ENCODE measurements at places on chromosomes 12 and 14.

DNA sequence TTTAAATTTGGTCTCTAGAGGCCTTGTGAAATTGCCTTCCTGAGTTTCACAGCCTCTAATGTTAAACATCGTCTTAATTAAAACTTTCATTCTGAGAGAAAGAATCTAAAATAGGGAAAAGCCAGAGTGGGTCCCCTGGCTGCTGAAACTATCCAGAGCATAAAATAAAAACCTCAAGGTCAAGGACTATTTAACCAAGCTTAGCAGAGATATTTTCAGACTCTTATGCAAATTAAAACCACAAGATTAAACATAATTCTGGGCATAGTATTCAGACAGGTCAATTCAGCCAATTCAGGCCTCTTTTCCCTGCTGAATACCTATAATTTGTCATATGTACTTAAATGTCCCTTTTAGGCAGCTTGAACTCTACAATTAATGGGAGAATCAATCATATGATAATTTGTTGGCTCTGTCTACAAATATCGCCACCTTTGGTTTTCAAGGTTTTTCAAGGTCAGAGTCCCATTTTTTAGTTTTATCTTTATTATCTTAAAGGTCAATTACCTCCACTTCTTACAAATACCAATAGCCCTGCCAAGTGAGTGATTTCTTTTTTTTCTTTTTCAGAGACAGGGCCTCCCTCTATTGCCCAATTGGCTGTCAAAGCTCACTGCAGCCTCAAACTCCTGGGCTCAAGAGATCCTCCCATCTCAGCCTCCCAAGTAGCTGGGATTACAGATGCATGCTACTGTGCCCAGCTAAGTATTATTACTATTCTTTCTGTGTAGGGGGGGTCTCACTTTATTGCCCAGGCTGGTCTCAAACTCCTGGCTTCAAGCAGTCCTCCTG is 257.1 kb downstream of the PHLDA1 start:
- no peak for DNase-seq

GRCh38 chr12:66237505-66238175 is 48.6 kb downstream of the IRAK3 start:
- no peak for DNase-seq

DNA sequence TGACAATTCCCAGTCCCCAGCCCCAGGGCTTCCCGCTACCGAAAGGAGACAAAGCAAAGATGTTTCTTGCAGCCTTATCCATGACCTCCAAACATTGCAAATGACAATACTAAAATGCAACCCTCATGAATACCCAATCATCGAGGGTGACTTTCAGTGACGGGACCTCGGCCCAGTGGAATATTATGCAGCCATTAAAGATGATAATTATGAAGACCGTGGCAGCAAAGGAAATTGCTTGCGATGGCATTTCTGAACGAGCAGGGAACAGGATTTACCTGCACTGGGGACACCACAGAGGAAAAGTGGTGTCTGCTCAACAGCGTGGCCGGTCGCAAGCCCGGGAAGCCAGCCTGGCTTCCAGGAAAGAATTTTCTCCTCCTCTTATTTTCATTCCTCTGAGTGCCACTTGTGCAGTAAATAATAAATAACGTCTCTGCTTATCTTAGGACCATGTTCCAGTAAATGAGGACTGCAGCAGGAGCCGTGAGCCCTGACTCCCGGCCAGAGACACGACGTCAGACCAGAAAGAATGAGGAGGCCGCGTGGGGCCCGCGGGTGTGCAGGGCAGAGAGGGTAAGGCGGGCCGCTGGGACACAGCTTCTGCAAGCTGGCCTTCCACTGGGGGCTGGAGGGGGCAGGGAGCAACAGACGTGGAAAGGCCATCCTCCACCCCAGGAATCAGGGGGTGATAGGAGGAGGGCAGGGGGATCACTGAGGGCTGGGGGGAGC is 6.6 kb downstream of the C14orf180 start:
- DNase-seq, result no peak

GRCh38 chr14:99664937-99665273 is 19.2 kb upstream of the CYP46A1 start:
- DNase-seq, result no peak

DNA sequence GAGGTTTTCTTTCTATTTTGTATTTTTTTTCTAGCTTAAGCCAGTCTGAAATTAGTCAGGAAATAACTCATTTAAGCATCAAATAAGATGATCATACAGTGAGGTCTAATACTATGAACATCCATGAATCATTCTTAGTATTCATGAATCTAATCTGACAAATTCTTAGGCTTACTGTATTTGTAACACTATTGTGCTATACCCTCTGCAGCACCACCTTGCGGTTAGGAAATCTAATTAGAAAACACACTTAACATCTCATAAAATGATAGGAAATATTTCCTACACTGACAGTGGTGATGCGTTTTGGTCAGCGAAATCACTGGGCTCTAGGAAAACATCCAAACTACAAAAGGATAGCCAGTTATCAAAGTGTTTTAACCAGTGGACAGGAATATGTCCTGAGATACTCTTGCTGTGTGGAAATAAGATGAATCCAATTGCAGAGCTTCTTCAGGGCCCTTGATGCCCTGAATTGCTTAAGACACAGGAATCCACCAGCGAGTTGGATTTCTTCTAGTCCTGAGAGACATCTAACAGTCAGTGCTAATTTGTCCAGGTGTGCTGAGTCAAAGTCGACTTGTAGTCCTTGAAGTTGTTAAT is 109.3 kb upstream of the MYF6 start:
- DNase-seq, result no peak

DNA sequence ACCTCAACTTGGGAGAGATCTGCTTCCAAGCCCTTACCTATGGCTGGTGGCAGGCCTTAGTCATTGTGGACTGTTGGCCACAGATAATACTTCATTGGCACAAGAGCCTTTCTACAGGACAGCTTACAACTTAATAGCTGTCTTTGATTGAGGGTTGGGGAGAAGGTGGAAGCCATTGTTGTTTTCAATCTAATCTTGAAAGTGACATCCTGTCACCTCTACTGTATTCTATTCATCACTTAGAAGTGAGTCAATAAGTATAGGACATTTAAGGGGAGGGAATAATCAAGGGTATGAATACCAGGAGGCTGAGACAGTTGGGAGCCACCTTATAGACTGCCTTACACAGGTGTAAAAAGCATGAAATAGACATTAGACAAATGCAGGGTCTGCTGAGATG is 906.3 kb downstream of the NRXN3 start:
- no peak for DNase-seq

DNA sequence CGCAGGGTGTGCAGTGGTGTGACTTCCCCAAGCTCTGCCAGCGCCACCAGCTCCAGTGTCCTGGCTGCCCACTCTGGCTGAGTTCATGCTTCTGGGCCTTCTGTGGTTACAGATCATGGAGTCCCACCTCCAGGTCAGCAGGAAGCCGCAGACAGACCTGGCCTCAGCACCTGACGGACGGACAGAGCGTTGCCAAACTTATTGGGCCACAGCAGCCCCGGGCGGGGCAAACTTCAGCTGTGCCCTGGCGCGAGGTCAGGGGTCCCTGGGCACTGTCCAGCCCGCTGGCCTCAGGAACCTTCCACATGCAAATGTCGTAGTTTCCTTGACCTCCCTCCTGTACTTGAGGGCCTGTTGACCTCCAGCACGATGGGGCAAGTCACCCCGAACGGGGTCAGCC is 11.2 kb downstream of the GPR132 start:
- DNase-seq, result no peak

- DNase-seq, result no peak
These were observed 9.8 kb upstream of the CLECL1 start for GRCh38 chr12:9742661-9743060.

GRCh38 chr14:62001963-62002362 is 239.7 kb downstream of the SNAPC1 start:
- no peak for DNase-seq

GRCh38 chr12:40643976-40644375 is 48.3 kb upstream of the CNTN1 start:
- no peak for DNase-seq

DNA sequence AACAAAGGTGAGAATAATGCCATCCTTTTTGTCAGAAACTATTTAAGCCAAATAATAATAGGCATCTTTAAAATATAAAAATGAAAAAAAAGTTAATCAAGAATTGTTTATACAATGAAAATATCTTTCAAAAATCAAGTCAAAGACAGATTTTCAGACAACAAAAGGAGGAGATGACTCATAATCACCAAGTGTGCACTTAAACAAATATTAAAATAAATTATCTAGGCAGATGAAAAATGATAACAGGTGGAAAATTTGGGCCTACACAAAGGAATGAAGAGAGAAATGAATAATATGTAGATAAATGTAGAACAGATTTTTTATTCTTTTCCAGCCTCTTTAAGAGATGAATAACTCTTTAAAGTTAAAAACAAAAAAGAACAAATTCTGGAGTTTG is 250.0 kb upstream of the PLEKHG7 start:
- no peak for DNase-seq

- no peak for DNase-seq
These were observed 985.3 kb downstream of the FLRT2 start for GRCh38 chr14:86515195-86515594.

GRCh38 chr12:126734710-126735109 is 1532.3 kb upstream of the TMEM132C start:
- DNase-seq, result no peak

DNA sequence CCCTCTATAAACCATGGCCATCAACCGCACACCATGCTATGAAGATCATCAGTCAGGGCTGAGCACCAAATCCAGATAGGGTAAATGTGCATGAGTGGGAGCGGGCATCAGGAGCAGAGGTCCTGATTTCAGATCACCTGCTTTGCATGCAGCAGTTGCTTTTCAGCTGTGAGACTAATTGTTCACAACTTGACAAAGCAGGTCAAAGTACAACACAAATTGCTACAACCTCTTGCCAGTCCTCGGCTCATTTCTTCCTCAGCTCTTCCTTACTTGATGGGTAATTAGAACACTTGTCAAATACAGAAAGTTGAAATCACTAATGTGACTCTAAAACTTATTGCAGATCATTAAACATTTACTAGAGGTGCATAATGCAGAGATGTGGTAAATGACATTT is 171.6 kb downstream of the PPM1H start:
- DNase-seq, result no peak

DNA sequence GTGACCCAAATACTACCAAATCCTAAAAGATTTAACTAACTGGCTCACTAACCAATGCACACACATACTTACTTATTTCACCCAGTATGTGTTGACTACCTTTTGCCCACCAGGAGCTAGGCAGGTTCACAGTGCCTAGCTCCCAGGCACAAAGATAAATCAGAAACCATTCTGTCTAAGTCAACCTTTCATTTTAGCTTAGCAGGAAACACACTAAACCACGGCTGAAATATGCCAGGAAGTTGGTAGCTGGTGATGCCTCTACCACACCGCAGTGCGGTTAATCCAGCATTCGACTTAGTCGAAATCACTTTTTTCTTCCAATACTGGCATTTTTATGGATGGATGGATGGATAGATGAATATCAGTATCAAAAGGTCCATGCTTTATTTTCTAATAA is 597.7 kb downstream of the DIO2 start:
- DNase-seq, result no peak

DNA sequence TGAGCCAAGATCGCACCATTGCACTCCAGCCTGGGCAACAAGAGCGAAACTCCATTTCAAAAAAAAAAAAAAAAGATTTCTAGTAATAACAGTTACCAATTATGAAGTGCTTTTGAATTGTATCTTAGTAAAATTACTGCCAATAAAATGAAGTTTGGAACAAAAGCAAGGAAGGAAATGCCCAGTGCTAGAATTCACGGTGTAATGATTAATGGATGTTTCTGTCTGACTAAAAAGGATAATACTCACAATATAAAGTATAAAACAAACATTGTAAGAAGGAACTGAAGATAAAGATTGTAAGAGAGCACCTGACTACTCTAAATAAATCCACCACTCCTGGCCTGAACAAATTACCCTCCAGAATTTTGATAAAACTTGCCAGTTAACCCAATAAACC is 4.0 kb downstream of the TMEM116 start:
- no peak for DNase-seq

All from NK-92 treated with Interleukin-12 subunit alpha and Interleukin-12 subunit beta, amount 100 ng/mL, for 24 hours (cell line).